Activated CD8-positive, alpha-beta memory T cell treated with anti-CD3 and anti-CD28 coated beads, Interleukin-2, amount 10 ng/mL, durations not matched to agents 7 days and 5 days (primary cell): ENCODE measurements at places on chromosomes 6 and 20. TPM values are rescaled to one million over a fixed set of nuclear protein-coding genes. Genes with fewer than 3 reads are reported as not detected.
A peak's percentile ranks its signal among the peaks of the same experiment; 100 is the strongest.

The KCNQ2 gene
- not detected for total RNA-seq

The KIAA1755 gene
- not detected for total RNA-seq

GRCh38 chr6:20334334-20334733 lies 67.3 kb upstream of the E2F3 start:
- DNase-seq: no peak

GRCh38 chr20:10371467-10371866 lies 62.6 kb downstream of the MKKS start:
- no peak for DNase-seq

DNA sequence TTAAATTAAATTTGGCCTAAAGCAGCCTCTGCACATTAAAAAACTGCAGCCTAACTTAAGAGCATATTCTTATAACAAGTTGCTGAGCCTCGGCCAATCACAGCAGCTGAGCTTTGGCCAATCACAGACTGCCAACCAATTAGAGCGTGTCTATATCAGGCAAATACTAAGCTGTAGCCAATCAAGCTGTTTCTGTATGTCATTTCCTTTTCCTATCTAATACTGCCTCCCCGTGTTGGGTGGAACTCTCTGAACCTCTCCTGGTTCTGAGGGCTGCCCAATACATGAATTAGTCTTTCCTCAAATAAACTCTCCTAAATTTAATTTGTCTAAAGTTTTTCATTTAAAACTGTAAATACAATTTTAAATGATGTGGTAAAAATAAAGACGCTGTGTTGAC lies 3.9 kb upstream of the TMEM244 start:
- DNase-seq: no peak

DNA sequence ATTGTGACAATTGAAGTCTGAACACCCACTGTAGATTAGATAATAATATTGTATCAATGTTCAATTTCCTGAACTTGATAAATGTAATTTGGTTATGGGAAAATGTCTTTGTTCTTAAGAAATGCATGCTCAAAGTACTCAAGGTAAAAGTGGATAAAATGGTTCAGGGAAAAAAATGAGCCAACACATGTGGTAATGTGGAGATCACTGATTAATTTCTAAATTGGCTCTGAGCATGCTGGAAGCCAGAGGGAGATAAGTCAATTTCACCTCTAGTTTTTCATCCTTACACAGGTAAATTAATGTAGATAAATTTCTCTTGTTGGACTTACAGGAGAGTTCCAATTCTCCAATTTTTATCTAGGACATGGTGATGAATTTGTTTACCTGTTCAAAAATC lies 8.0 kb upstream of the COMMD7 start:
- no peak for DNase-seq

The FOXS1 gene
- not detected for total RNA-seq

GRCh38 chr6:33091957-33092356 lies 16.2 kb downstream of the HLA-DPB1 start:
- peak; percentile 80 for DNase-seq
